ENCODE measurements at places on chromosomes 1 and 21. TPM values are rescaled to one million over a fixed set of nuclear protein-coding genes. Genes with fewer than 3 reads are reported as not detected.

DNA sequence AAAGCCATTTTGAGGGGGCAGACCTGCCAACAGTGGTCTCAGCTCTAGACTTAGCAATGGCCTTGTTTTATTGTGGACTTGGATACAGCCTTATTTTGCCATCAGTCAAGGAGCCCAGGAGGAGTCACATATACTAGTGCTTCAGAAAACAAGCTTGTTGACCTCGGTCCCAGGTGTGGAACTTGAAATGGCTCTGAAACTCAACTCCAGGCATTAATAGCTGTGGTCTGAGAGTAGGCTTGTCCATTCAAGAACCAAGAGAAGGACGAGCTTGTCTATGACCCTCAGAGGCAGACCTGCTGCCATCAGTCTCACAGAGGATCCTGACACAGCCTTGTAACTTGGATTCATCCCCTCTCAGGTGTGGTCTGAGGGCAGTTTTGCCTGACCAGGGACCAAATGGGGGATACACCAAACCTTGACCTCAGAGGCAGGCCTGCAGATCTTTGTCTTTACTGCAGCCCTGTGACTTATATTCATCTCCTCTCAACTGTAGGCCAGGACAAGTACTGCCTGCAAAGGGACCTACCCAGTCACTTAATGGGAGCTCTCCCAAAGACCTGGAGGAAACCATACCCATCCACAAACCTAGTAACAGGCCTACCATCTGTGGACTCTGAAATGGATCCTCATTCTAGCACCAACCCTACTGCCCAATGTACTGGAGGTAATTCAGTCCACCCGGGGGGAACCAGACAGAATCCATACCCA is 33.1 kb downstream of the OR6Y1 start:
- H3K4me3 ChIP-seq: no peak overlapping the region
- no peaks in the 10 kb centered on the region for H3K4me1 ChIP-seq

DNA sequence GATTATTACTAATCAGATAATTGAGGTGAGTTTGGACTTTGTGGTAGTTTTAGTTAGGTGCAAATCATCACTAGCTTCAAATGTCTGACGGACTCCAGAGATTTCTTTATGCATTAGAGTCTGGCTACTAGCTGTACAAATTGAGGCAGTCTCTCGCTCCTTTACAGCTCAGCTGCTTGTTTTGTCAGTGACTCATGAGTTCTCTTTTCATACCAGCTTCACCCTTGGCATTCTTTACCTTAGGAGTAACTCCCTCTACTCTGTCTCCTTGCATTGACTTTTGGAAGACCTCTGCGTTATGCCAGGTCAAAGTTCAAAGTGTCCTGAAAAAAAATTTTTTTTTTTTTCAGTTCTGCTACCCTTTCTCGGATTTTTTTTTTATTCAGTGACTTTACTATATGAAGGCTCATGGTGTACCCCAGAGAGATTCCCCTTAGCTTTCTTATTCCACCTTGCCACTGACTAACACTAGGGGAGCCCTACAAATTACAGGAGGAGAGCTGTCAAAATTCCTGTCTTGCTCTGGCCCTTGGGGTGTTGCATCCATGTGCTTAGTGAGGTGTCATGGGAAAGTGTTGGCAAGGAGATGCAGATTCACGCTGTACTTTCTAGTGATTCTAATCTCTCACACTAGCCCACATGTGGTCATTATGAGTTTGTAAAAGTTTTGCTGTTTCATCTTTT is 576.6 kb downstream of the ADGRL2 start:
- no peak overlapping the region for H3K27ac ChIP-seq
- no peak for DNase-seq
- no peaks in the 10 kb centered on the region for H3K36me3 ChIP-seq
- H3K4me1 ChIP-seq: no peaks in the 10 kb centered on the region
- no peak overlapping the region for H3K4me3 ChIP-seq

DNA sequence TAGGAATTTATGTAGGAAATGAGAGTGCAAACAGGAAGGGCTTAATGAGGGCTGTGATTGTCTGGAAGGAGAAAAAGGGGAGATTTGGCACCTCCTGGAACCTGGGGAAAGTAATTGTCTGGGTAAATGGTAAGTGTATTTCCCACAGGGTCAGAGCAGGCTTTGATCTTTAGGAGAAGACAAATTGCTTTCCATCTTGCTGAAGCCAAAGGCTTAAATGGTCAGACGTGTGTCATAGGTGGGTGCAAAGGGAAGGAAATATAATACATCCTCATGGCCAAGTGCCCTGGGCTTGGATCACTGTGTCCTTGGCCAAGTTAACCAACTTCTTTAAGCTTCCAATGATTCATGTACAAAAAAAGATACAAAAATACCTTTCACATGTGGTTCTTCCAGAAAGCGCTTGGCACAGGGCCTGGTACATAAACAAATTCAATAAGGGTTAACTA is 1.3 kb upstream of the DUSP23 start:
- H3K27me3 ChIP-seq: no peaks in the 10 kb centered on the region
- H3K4me3 ChIP-seq: no peak overlapping the region
- peaks cover 9% of the 10 kb centered on the region for H3K4me1 ChIP-seq
- no peak for DNase-seq

The SIK1 gene
- 4.6 TPM for total RNA-seq

- no peaks in the 10 kb centered on the region for H3K4me1 ChIP-seq
- H3K4me3 ChIP-seq: no peak overlapping the region
- no peak for DNase-seq
- no peaks in the 10 kb centered on the region for H3K27me3 ChIP-seq
- no peak overlapping the region for H3K27ac ChIP-seq
Measured at GRCh38 chr1:79705218-79705617, 698.7 kb upstream of the ADGRL4 start.

The MNDA gene
- 0.39 TPM for total RNA-seq

The FTCD gene
- total RNA-seq: not detected

GRCh38 chr1:205330150-205330549 is 8.6 kb upstream of the NUAK2 start:
- H3K4me3 ChIP-seq: no peak overlapping the region
- DNase-seq: no peak
- peaks cover 9% of the 10 kb centered on the region for H3K27me3 ChIP-seq
- H3K27ac ChIP-seq: no peak overlapping the region
- no peaks in the 10 kb centered on the region for H3K36me3 ChIP-seq

DNA sequence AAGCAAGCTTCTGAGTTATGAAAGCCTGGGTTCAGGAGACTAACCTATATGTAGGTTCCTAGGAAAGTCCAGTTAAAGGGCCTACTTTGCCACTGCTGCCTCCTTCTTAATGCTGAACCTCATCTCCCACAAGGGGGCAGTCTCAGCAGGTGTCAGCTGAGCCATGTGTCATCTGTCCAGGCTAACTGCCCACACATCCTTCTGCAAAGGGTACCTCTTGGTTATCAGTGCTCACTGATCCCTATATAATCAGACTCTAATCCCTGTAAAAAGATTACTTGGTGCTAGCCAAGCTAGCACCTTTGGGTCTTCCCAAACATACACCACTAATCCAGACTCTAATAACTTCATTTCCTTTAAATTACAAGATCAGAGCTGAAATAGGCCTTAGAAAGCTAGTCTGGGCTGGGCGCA is 9.0 kb downstream of the PRDX1 start:
- no peak overlapping the region for H3K4me3 ChIP-seq
- peak; percentile 65 for DNase-seq
- no peak overlapping the region for H3K27ac ChIP-seq
- H3K4me1 ChIP-seq: no peaks in the 10 kb centered on the region
- peaks cover 64% of the 10 kb centered on the region for H3K36me3 ChIP-seq
- no peaks in the 10 kb centered on the region for H3K27me3 ChIP-seq

The ADCY10 gene
- total RNA-seq: 0.09 TPM

DNA sequence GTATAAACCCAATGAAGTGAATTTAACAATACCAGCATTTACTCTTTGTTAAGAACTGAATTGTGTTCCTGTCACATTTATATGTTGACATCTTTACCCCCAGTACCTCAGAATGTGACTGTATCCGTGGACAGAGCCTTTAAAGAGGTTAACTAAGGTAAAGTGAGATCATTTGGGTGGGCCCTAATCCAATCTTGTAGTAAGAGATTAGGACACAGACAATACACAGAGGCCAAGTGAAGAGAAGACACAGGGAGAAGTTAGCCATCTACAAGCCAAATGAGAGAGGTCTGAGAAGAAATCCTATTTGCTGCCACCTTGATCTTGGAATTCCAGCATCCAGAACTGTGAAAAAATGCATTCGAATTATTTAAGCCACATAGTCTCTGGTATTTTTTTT is 22.9 kb upstream of the WARS2 start:
- no peak overlapping the region for H3K27ac ChIP-seq
- no peak for DNase-seq
- no peaks in the 10 kb centered on the region for H3K27me3 ChIP-seq

- no peak overlapping the region for H3K27ac ChIP-seq
- H3K4me1 ChIP-seq: peaks cover 28% of the 10 kb centered on the region
- no peak for DNase-seq
- no peaks in the 10 kb centered on the region for H3K27me3 ChIP-seq
Measured at GRCh38 chr21:33546086-33546485, 3.2 kb downstream of the SON start.

The HDGF gene
- 299 TPM for total RNA-seq

DNA sequence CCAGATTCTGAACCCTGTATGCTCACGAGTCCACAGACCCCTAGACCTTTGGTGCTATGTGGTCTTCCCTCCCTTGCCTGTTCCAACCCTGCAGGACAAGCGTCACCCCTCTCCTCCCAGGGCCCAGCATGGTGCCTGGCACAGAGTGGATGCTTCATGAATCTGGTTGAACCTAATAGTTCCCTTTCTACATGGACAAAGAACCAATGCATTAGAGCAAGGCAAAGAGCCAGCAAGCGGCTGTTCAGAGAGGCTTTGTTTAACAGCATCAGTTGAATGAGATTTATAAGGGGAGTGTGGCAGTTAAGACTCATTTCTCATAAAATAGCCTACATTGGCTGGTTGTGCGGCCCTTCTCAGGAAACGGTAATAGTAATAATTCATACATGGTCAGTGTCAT is 14.9 kb downstream of the SLC26A9 start:
- no peak for DNase-seq
- H3K4me1 ChIP-seq: no peaks in the 10 kb centered on the region
- H3K27me3 ChIP-seq: no peaks in the 10 kb centered on the region
- H3K36me3 ChIP-seq: no peaks in the 10 kb centered on the region
- no peak overlapping the region for H3K27ac ChIP-seq

The ESRRG gene
- total RNA-seq: not detected

- H3K4me3 ChIP-seq: no peak overlapping the region
- no peaks in the 10 kb centered on the region for H3K27me3 ChIP-seq
- H3K27ac ChIP-seq: no peak overlapping the region
Measured at GRCh38 chr1:60090655-60091054, 17.1 kb upstream of the C1orf87 start.

DNA sequence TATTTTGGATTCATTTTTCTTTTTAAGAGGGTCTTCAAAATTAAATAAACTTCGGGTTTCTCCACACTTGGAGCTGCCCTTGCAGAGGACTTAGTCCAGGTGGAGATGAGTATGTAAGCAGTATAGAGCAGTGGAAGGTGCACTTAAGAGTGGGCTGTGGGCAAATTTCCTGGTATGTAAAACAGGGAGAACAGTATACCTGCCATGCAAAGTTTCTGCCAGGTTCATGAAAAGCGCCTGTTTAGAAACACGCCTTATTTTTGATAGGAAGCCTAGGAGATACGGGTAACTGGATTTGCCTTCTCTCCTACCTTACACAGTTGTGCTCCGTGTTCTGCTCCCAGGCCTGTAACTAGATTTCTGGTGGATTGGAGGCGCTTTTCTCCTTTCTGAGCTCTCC is 1.2 kb downstream of the KDM4A start:
- DNase-seq: no peak
- H3K27me3 ChIP-seq: no peaks in the 10 kb centered on the region
- H3K36me3 ChIP-seq: peaks cover 16% of the 10 kb centered on the region
- peak overlapping the region; percentile 88 for H3K27ac ChIP-seq
- peaks cover 17% of the 10 kb centered on the region for H3K4me1 ChIP-seq
- H3K4me3 ChIP-seq: peak overlapping the region; percentile 93

The ADIPOR1 gene
- total RNA-seq: 95.4 TPM
